ENCODE measurements at places on chromosomes 3 and 15.

- no peak for DNase-seq
These were observed 13.2 kb downstream of the PAK6 start for GRCh38 chr15:40252141-40252437.

DNA sequence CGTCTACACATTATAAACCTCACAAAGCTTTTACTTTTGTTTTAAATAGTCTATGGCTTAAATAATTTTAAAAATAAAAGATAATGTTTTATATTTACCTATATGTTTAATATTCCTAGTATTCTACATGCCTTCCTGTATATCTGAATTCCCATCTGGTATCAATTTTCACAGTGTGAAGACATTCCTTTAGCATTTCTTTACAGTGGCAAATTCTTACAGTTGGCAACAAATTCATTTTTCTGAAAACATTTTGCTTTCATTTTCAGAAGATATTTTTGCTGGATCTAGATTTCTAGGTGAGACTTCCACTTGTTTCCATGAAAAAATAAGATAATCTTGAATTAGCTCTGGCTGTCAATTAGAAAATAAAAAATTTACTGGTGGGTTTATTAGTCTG, 471.4 kb upstream of the NAALADL2 start:
- no peak for DNase-seq

DNA sequence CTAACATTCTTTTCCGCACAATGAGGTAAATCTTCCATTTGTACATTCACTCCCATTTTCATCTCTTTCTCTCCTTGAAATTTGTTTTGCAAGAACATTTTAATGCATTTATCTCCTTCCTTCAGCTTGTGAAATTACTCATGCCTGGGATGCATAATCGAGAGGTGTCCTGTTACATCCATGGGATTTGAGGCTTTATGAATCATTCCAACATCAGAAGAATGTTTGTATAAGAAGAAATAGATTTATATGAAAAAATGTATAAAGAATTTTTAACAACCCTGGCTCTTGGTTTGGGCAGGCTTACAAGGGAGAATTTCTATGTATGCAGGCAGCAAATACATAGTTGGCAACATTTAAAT, 93.2 kb upstream of the MBNL1 start:
- DNase-seq, result no peak

DNA sequence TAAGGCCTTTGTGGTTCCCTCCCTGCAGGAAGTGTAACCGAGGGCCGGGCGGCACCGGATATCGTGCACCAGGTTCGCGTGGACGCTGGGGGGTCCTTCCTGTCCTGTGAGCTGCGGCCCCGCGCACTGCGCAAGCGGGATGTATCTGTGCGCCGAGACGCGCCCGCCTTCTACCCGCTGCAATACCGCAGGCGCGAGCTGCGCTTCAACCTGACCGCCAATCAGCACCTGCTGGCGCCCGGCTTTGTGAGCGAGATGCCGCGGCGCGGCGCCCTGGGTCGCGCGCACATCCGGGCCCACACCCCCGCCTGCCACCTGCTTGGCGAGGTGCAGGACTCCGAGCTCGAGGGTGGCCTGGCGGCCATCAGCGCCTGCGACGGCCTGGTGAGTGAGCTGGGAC, 35.9 kb downstream of the SAXO2 start:
- no peak for DNase-seq

GRCh38 chr3:16050641-16051467, 123.6 kb upstream of the GALNT15 start:
- DNase-seq, result no peak

DNA sequence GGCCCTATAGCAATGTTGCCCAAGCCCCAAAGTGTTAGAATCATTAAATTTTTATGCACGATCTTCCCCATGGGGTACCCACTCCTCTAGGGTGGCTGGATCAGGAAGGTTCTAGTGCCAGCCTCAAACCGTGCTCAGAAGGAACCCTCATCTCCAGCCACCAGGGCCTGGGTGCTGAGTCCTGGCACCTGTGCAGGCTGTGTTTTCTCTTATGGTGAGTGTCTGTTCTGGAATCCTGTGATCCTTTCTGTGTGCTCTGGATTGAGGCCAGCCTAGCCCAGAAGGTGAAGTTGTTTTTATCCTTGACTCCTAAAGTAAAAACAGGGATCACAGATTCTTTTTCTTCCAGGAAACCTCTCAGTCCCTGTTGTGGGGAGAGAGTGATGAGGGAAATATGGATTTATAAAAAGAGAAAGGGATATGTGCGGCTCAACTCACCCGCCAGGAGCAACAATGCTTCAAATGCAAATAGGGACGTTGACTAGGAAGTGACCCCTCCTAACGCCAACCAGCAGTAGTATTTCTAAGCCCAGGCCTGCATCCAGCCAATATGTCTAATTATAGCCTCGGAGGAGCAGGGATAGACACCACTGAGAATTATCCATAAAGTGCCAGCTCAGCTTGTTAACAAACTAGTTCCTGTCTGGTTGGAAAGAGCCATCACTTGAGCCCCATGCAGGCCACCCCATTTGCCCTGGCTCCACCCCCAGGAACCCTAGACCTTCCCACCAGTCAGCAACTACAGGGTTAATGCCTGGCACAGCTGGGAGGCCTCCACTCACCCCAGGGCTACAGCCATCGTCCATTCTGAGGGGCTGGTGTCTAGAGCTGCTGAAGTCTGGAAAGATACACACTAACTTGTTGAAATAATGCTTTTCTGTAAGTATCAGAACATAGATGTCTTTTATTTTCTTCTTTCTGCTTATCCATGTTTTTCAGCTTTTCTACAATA, 513.5 kb upstream of the PROK2 start:
- DNase-seq, result no peak

GRCh38 chr15:48855501-48856440, 22.2 kb upstream of the EID1 start:
- DNase-seq, result no peak

- DNase-seq, result no peak
These were observed 46.8 kb upstream of the NAALADL2 start for GRCh38 chr3:174812172-174812862.

- DNase-seq, result no peak
These were observed 213.6 kb downstream of the FEZF2 start for GRCh38 chr3:62159709-62160092.

DNA sequence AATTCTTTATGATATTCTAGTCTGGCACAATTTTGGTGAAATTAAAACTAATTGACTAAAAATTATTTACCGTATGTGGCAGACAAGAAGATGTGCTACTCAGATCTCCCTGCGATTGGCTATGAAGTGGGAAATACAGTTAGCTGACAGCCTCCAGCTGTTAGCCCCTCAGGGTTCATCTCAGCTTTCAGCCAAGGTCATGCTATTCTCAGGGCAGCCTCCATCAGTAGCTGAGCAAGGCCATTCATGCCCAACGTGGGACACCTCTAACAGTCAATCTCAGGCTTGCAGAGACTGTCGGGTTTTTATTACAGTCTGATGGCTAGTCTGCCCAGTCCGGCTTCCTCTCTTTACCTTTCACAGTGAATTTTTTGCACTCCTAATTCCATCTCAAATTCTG, 6.7 kb downstream of the PARP9 start:
- DNase-seq, result no peak

DNA sequence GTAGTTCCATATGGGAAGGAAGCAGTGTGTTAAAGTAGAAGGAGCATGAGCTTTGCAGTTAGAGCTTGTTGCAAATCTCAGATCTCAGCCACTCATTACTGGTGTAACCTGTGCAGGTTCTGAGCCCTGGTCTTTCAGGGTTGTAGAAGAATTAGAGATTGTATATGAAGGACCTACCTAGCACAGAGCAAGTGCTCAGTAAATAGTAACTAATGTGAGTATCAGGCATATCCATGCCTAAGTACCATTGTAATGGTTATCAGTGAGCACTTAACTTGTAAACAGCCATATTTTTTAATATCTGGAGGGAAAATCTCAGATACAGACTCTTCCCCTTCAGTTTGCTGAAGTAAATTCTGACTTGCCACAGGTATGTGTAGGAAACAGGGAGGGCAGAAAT, 59.3 kb downstream of the MAP6D1 start:
- no peak for DNase-seq

GRCh38 chr15:57861034-57861638, 154.6 kb downstream of the POLR2M start:
- DNase-seq, result peak; percentile 75

DNA sequence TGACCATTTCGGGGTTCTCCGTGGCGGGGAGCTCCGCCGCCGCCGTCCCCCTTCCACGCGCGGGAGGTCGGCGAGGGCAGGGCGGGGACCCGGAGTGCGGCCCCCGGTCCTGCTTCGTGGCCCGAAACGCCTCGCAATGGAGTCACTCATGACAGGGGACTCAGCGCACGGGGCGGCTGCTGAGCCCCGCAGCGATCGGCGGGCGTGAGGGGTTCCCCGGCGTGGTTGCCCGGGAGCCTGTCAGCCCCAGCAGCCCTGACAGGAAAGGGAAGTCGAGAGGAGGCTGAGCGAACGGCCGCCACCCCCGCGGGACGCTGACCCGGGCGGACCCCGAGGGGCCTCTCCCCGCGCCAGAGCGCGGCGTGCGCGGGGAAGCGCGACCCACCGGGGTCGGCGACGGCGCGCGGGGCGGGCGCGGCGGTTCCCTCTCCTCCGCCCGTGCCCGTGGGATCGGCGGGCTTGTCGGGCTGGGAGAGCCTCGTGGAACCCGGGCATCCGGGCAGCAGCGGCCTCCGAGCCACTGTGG, 564 bp upstream of the PIGZ start:
- peak; percentile 56 for DNase-seq
